ENCODE measurements at places on chromosomes 11 and 22.

GRCh38 chr22:19658967-19659804 is 55.1 kb upstream of the SEPTIN5 start:
- DNase-seq, result no peak

- DNase-seq, result no peak
These were observed 54.5 kb upstream of the MPEG1 start for GRCh38 chr11:59267196-59267595.

- no peak for DNase-seq
These were observed 92.8 kb downstream of the ARFGAP2 start for GRCh38 chr11:47083913-47084312.

GRCh38 chr11:35056391-35057093 is 82.4 kb upstream of the CD44 start:
- DNase-seq, result no peak

DNA sequence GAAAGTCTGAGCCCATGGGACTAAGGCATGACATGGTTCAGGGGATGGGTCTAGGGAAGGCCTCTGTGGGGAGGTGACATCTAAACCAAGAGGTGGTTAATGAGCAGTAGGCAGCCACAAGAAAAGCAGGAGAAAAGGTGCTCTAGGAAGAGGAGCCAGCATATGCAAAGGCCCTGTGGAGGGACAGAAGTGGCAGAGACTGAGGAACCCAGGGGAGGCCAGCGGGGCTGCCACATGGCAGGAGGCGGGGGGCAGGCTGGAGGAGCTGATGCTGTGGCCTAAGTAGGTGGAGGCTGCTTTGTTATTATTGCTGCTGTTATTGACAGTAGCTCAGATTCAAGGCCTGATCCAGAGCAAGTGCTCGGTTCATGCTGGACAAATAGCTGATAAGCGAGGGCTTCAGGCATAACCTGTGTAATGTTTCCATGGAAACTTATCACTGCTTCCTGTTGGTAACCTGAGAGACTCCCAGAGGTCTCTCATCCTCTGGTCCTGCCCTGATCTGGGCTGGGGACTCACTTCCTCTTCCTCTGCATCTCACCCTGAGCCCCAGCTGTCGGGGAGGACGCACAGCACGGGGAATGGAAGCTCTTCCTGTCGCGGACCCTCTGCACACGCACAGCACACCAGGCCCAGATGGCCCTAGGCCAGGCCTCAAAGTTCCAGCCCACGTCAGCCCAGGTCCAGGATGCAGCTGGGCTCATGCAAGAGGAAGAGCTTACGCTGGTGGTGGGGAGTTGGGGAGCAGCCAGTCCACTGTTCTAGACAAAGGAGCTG is 75.2 kb upstream of the TP53I11 start:
- no peak for DNase-seq

DNA sequence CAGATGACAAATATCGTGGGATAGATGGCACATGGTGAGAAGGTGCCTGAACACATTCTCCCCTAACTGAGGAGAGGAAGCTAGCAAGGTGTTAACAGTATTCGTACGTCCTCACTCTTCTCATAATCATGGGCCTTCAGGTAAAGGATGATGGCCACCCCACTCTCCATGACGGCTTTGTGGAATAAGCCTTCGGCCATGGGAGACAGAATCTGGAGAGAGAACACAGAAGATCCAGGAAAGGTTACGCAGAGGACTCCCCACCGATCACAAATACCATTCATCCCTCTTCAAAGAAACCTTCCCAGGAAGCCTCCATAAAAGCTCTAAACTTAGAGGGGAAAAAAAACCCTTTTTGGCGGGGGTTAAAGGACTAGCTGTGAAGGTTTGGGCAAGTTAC is 189.9 kb downstream of the BCR start:
- no peak for DNase-seq

GRCh38 chr11:45652781-45653180 is 12.6 kb downstream of the CHST1 start:
- DNase-seq, result no peak

- DNase-seq, result peak; percentile 61
These were observed at the start of gene KMT5B for GRCh38 chr11:68213135-68213515. Gene KMT5B (minus strand): TSS chr11:68213296. CDS start chr11:68190076, 23,220 bp downstream.
